ENCODE measurements at places on chromosomes 6 and 20.

DNA sequence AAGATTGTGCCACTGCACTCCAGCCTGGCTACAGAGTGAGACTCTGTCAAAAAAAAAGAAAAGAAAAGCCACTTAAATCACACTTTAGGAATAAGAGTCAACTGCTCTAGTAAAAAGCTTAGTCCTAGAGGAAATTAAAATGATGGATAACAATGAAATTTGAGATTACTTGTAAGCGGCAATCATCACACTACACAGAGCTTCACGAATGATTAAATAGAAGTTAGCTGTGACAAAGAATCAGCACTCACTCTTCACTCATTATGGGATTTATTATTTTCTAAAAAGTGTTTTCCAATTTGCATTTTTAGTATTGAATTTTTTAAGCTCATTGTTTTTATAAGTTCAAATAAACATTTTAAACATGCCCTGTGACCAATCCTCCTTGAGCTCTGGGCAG is 718.0 kb downstream of the UTRN start:
- no peak for ATAC-seq

DNA sequence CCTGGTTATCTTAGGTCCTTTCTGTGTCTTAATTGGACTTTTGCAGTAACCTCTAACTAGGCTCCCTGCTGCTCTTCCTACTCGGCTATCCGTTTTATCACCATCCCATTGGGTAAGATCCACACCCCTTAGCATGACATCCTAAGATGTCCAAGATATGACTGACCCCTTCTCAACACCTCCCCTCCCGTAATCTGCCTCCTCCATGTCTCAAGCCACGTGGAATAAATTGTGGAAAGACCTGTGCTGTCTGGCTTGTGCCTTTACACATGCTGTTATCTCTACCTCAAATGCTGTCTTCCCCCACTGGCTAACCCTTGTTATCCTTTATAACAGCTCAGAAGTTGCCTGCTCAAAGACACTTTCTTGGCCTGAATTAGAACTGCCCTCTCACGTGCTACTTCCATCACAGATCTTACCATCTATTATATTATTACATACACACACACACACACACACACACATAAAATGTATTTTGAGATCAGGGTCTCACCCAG is 26.5 kb downstream of the EIF2S2 start:
- no peak for ATAC-seq

DNA sequence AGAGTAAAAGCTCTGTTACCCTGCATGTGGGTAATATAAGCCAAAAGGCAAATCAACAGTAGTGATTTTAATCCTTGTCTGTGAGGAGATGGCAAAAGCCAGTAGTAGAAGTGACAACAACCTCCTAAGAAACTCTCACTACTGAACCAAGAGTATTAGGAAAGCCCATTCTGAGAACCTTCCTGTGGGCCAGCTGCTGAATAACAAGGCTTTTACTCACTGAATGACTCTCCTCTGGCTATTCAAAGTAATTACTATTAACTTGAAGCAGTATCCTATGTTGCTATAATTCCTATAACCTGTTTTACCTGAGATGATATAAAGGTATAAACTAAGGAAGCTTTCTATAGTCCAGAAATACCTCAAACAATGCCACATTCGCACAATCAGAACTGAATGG is 55.1 kb downstream of the CHD6 start:
- no peak for ATAC-seq

GRCh38 chr6:118187568-118188164 is 280.6 kb downstream of the SLC35F1 start:
- ATAC-seq: peak; percentile 53

GRCh38 chr6:13907001-13907350 is 17.8 kb upstream of the RNF182 start:
- no peak for ATAC-seq

GRCh38 chr6:130647246-130647645 is 180.0 kb upstream of the SMLR1 start:
- no peak for ATAC-seq

DNA sequence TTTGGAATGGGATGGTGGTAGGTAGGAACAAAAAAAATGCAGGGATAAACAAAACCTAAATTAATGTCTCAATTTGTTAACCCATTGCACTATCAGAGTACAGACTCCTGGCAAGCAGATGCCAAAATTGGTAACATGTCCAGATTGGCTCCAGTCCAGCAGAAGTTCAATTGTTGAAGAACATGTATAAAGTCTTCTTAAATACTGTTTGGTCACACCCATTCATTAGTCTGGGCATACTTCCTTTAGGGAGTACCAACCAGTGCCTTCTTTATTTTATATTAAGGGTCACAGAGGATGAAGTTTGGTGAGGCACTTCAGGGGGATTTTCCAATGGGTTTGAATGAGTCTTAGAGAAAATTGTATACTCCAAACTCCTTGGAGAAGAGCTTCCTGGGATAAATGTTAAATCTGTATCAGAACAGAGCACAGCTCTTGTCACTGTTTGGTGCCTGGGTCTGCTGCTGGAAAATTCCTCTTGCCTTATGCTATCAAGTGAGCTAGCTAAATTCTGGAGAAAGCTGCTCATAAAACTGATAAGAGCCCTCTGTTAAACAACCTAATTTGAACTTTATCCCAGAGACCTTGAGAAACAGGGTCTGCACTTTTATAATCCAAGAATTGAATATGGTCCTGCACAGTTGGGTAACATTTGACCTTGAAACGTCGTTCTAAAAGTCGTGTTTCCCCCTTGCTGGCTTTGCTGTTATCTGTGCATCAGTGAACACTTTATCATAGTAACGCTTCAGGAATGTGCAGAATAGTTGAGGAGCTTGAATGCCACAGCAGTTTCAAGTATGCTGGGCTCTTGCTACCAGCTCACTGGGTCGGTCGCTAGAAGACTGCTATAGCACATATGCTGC is 334.1 kb upstream of the CITED2 start:
- peak; percentile 46 for ATAC-seq

DNA sequence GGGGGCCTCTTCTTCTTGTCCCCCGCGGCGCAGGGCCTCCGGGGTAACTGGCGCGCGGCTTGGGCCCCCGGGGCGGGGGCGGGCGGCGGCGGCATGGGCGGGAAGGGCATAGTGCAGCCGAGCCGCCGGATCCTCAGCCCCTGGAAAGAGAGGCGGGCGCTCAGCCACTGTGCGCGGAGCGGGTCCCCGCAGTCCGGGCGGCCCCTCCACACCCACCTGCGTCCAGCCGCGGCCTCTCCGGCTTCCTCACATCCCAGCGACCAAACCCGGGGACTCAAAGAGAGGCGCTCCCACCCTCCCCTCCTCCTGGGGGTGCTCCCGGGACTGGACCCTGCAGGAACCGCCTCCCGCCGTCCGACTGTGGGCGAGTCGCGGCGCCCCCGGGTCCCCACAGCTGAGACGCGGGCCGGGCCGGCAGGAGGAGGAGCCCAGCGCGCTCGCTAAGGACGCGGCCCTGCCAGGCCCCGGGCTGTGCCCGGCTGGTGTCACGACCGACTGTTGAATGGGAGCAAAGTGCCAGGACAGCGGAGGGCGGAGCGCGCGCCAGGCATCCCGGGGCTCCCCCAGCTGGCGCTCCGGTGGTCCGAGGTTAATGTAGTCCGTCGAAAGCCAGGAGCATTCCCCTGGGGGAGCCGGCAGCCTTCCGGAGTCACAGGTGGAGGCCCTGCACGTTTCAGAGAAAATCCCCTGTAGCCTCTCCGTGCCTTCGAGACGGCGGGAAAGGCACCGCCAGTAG is at the start of gene PRR18:
PRR18 (minus strand) TSS at position 360 of the 736 bp plus-strand sequence; CDS start at position 110, 250 bp downstream.
- ATAC-seq: peak; percentile 60

- ATAC-seq: no peak
These were observed 133.5 kb downstream of the GPX5 start for GRCh38 chr6:28659250-28659566.

DNA sequence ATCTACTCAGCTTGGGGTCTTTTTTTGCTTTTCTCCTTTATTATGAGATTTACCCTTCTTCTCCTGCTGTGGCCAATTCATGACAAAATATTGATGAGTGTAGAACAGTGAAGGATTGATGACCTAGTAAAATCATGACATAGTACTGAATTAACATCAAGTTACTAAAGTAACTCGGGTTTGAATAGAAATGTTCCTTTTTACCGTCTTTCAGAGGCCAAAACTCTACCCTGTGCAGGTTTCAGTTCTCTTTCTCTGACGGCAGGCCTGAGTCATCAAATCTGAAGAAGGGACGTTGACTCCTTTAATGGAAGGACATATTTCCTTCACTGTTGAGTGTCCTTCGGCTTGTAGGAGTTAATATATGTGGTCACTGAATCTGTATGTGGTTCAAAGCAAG is 80.7 kb downstream of the RREB1 start:
- ATAC-seq: no peak

- no peak for ATAC-seq
These were observed 39.2 kb downstream of the SAMD3 start for GRCh38 chr6:130183271-130184222.

DNA sequence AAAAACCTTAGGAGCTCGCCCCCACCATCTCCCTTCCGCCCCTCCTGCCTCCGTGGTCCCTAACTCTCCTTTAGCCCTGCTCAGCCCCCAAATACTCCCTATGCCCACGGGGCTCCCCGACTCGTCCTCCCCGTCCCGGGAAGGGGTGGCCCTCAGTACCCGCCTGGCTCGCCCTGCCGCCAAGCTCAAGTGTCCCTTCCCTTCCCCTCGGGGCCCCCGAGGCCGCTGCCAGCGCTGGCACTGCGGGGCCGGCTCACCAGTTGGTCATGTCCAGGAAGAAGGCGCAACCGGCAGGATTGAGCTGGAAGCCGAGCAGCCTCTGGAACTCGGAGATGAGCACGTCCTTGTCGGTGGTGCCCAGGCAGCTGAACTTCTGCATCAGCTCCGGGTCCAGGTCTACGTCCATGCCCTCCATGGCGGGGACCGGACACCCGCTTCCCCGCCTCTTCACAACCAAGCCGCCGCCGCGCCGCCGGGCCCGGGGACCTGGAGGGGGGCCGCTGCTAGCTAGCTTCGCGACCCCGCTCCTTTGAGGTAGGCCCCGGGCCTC is 303 bp downstream of the ILRUN start:
- ATAC-seq: peak; percentile 79

GRCh38 chr20:10619427-10619826 is 54.4 kb downstream of the JAG1 start:
- ATAC-seq: peak; percentile 95

- ATAC-seq: peak; percentile 62
These were observed 29.8 kb downstream of the SLC13A3 start for GRCh38 chr20:46621492-46621891.

- ATAC-seq: no peak
These were observed 84.2 kb upstream of the FRMD1 start for GRCh38 chr6:168163096-168163731.

DNA sequence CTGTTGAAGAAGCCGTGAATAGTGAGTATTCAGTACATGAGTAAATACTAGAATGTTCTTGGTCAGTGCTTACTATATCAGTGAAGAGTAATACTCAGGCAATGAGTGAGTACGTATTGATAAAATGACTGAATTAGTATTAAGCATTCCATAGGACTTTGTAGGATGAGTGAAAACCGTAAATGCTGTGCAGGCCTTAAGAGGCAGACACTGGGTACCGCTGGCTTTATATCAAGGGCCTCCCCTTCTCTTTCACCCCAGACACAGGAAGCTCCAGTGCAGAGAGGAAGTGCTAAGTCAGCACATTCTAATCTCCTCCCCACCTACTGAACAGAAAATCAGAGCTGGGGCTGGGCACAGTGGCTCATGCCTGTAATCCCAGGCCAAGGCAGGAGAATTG is 24.2 kb downstream of the POFUT1 start:
- no peak for ATAC-seq

DNA sequence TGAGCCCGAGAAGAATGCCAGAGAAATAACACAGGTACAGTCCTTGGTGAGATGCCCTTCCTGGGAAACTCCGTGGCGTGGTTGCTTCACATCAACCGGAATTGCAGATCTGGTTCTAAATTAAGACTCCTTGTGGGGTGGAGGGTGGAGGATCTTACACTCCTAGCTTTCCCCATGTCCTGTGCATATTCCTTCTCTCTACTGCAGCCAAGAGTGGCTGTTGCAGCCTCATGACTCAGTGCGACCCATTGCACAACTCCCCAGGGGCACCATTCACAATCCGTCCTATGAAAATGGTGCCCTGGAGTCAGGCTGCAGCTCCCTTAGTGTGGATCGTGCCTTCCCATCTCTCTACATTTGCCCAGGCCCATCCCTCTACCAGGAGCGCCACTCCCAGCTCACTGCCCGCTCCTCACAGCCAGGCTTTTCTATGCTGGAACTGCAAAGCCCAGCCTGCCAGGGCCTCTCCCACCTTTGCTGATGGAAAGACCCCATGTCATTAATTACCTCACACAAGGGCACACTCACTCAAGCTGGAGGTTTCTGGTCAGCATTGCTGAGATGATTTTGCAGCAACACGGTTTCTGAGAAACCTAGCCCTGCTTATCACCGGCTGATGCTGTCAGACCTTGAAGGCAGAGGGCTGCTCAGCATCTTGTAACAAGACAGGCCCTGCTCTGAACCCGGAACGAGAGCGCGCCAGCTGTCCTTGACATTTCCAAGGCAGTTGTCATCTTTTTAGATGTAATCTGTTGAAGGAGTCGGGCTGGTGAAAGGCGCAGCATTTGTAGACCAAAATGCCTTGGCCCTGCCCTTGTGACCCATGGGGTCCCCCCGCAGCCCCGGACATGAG is 39.7 kb downstream of the SIRPA start:
- peak; percentile 94 for ATAC-seq

GRCh38 chr20:15072316-15072715 is 734.9 kb upstream of the FLRT3 start:
- no peak for ATAC-seq

DNA sequence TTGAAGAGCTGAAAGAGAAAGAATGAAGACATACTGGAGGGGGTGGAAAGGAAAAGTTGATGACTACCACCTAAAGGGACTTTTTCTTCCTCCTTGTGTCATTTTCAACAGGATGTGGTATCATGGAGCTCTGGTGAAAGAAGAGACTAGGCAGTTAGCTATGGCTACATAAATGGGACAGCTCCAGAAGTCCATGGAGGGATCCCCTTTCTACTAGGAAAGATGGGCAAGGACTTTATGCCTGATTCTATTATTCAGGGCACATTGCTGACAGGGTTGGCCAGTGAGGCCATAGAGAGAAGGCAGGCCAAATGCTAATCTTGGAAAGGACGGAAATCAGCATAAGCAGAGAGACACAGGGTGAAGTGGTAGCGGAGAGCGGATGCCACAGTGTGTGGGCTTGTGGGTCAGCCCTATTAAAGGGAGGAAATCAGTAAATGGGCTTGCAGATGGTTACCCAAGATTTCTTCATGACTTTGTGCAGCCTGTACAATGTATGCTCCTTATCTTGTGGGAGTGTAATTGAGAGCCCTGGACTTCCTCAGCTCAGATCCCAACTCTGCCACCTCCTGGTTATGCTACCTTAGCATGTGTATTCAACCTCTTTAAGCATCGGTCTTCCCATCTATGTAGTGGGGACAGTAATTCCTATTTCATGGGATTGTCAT is 77.4 kb upstream of the TMEM170B start:
- ATAC-seq: no peak

GRCh38 chr20:9626357-9626756 is 112.0 kb downstream of the LAMP5 start:
- ATAC-seq: no peak

DNA sequence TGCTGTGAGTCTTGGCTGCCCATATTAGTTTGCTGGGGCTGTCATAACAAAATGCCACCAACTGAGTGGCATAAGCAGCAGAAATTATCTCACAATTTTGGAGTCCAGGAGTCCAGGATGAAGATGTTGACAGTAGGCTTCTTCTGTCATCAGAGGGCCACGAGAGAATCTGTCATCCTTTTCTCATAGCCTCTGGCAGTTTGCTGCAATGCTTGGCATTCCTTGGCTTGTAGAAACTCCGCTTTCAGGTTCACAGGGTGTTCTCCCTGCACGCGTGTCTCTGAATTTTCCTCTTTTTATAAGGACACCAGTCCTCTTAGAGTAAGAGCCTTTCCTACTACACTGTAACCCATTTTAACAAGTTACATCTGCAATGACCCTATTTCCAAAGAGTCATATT is 838.4 kb downstream of the TFAP2A start:
- no peak for ATAC-seq

Data from motor neuron (in vitro differentiated cells).